ENCODE measurements at places on chromosomes 1 and 21.

DNA sequence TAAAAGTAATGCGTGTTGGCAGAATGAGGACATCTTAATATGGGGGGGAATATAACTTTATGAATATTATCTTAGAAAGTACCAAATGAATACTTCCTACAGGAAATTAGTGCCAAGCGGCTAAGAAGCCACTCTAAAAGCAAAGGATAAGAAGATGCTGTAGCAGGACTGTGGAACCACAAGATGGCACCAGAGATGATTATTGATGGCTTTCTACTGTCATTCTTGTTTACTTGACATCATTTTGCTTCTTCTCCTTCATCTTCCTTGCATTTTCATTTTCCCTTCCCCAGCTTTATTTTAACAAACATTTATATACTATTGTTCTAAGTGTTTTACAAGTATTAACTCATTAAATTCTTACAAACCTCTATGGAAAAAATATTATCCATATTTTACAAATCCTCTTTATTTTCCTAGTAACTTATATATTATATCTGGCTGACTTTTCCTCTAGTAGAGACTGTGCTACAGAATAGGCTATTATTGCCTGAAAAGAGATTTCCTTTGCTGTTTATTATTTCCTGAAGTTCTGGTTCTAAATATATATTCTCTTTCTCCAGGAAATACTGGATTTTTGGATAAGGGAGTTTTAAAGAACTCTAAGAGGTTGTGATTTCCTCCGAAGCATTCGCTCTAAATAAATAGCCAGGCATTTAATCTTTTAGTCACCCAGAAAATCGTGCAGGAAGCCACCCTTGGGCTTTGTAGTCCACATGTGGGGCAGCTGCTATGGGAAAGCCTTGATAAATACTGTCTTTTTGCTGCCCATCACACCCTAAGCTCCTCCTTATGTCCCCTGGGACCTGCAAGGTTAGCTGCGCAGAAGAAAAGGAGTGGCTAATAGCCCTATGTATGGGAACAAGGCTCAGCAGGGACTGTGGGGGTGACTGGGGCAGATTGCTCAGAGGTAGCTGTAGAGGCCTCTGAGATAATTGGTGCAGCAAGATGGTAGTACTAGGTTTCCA lies 69.8 kb downstream of the TPR start:
- peak; percentile 47 for DNase-seq

GRCh38 chr1:179770887-179771502 lies 27.9 kb downstream of the FAM163A start:
- DNase-seq = no peak

GRCh38 chr1:25140073-25140797 lies 92.1 kb downstream of the SYF2 start:
- no peak for DNase-seq

GRCh38 chr1:185719021-185719420 lies 15.2 kb upstream of the HMCN1 start:
- no peak for DNase-seq

- DNase-seq = no peak
Measured at GRCh38 chr1:24981631-24982005, 51.5 kb upstream of the RUNX3 start.

- no peak for DNase-seq
Measured at GRCh38 chr1:32715901-32716311, 13.3 kb upstream of the SYNC start.

DNA sequence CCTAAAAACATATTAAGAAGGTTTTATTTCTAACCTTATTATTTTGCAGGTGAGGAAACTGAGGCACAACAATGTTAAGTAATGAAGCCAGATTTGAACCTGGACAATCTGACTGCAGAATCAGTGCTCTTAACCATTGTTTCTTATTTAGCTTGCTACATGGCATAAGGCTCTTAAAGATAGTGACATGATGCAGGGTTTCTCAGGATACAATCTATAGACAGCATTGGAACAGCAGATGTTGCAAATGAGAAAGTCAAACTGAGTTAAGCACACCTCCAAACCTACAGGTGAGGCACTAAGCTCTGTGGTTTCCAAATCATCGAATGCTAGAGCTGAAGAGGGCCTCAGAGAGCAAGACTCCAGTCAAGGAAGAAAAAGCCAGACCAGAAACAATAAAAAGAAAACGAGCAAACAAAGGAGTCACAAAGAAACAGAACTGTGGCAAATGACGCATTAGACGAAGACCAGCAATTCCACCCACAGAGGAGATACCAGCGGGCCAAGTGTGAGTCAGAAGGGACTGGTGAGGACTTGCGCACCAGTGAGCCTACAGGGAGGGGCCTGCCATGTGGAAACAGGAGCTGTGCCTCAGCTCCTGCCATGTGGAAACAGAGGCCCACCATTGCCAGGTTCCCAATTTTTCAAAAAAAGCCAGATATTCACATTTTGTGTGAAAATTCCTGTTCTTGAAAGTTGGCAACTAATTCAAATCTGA lies 14.4 kb downstream of the CD58 start:
- no peak for DNase-seq
